ENCODE measurements at places on chromosomes 5 and 9.

GRCh38 chr5:133754575-133755169 is 142.3 kb upstream of the FSTL4 start:
- DNase-seq, result no peak

GRCh38 chr5:76662521-76662920 is 39.3 kb upstream of the F2RL2 start:
- no peak for DNase-seq

DNA sequence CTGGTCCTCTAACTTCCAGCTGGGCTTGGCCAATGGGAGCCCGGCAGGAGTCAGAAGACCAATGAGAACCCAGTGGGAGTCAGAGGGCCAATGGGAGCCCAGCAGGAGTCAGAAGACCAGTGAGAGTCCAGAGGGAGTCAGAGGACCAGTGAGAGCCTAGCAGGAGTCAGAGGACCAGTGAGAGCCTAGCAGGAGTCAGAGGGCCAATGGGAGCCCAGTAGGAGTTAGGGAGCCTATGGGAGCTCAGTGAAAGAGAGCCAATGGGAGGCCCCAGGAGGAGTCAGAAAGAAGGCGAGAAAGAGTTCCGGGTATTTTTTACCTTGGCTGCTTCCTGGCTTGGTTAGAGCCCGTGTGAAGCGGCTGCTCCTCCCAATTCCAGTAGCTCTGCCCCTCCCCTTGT is 191.0 kb downstream of the GABBR2 start:
- no peak for DNase-seq

DNA sequence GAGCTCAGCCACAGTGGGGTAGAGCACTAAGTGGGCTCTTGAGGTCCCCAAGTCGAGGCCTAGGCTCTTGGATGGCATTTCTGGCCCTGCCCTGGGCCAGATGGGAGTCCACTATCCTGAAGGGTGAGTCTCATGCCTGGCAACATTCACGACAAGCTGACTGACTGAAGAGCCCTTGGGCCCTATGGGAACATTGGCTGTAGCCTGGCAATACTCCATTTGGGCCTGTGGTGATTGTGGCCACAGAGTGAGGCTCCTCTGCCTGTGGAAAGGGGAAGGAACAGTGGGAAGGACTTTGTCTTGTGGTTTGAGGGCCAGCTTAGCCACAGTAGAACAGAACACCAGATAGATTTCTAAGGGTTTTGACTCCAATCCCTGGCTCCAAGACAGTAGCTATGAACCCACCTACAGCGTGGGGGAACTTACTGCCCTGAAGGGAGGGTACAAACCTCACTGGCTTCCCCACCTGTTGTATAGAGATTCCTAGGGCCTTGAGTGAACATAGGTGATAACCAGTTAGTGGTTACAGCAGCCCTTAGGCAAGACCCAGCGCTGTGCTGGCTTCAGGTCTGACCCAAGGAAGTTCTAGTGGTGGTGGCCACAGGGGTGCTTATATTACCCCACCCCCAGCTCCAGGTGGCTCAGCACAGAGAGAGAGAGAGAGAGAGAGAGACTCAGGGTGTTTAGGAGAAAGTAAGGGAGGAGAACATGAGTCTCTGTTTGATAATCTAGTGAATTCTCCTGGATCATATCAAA is 72.4 kb downstream of the KIAA0825 start:
- DNase-seq, result no peak

DNA sequence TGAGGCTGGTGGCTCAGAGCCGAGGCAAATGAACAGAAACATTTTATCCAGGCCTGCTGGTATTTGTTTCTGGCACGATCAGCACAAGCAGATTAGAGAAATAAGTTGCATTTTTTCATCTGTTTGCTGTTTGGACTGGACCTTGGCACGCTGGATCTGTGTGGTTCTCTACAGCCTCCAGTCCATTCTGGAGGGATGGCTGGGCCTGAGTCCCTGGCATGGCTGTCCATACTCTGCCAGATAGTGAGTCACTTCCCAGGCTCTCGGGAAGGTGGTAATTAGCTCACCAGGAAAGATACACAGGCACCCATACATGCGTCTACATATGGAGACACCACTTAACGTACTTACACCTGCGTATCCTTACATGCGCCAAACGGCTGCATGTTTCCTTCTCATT is 78.6 kb downstream of the SPRY4 start:
- DNase-seq, result no peak

- no peak for DNase-seq
Observed at GRCh38 chr9:18683851-18684250, 209.9 kb downstream of the ADAMTSL1 start.

GRCh38 chr5:71938895-71939294 is 168.4 kb upstream of the MAP1B start:
- no peak for DNase-seq

GRCh38 chr9:130662970-130663257 is 1.5 kb upstream of the PRDM12 start:
- DNase-seq, result no peak

DNA sequence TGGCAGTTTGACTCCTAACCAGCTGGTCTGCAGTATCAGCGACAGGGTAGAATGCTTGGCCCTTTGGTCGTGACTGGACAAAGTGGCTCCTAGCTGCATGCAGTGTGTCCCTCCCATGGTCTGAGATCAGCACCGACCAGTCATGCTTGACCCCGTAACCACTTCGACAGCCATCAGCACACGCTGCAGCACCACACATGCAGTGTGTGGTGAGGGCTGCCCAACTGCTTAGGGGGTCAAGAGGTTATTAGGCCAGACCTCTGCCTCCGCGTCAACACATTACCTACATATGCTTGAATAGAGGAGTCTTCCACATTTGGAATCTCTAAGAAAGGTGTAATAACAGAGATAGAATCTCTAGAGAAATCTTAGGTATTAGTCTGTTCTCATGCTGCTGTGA is 139.1 kb downstream of the FSTL4 start:
- no peak for DNase-seq

DNA sequence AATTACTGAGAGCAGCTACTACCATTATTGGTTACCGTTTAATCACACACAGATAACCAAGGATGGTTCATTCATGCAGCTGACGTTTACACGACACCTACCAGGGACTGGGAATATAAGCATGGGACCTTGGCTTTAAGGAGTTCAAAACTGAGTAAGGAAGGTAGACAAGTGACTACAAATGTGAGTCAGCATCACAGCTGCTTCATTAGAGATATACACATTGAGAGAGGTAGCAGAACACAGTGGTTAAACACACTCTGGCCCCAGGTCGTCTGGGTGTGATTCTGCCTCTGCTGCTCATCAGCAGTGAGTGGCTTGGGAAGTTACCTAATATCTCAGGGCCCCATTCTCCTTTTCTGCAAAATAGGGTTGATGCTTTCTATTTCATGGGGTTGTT is 268.6 kb downstream of the NR3C1 start:
- DNase-seq, result no peak

- DNase-seq, result no peak
Observed at GRCh38 chr5:6419340-6419852, 29.3 kb upstream of the UBE2QL1 start.

GRCh38 chr9:127686461-127687393 is 20.1 kb upstream of the CFAP157 start:
- no peak for DNase-seq

- no peak for DNase-seq
Observed at GRCh38 chr5:68398146-68398812, 182.7 kb downstream of the PIK3R1 start.

GRCh38 chr5:96198356-96199058 is 234.5 kb downstream of the PCSK1 start:
- no peak for DNase-seq
